ENCODE measurements at places on chromosomes 2 and 18. TPM values are rescaled to one million over a fixed set of nuclear protein-coding genes. Genes with fewer than 3 reads are reported as not detected.

The RAX gene
- not detected for total RNA-seq

The ANKRD62 gene
- total RNA-seq: not detected

The GRB14 gene
- total RNA-seq: 3.5 TPM

The ADAM23 gene
- total RNA-seq: 9.5 TPM

The METAP1D gene
- total RNA-seq: 2.6 TPM

The IL1RL2 gene
- total RNA-seq: not detected

The POTEC gene
- total RNA-seq: not detected

The ANKRD44 gene
- total RNA-seq: 2.5 TPM

The ERFE gene
- 7.8 TPM for total RNA-seq

The DSG1 gene
- total RNA-seq: not detected

The FAP gene
- total RNA-seq: not detected

The RBM43 gene
- total RNA-seq: 3.8 TPM

The CCDC102B gene
- 0.42 TPM for total RNA-seq

The TMEM163 gene
- total RNA-seq: 0.13 TPM

The FECH gene
- total RNA-seq: 39.8 TPM

The ANKRD12 gene
- total RNA-seq: 4.0 TPM

The RAD51AP2 gene
- not detected for total RNA-seq

The MYO1B gene
- total RNA-seq: 56.1 TPM

The FOXI3 gene
- total RNA-seq: not detected

The CLIP4 gene
- 28.6 TPM for total RNA-seq

The LCT gene
- total RNA-seq: 0.03 TPM

The ZNF892 gene
- total RNA-seq: 0.42 TPM

Measured in A549 treated with RU486 at 1 μM for 4 hours (cell line).